G401 (cell line): ENCODE measurements at places on chromosomes 11 and 22. TPM values are rescaled to one million over a fixed set of nuclear protein-coding genes. Genes with fewer than 3 reads are reported as not detected.

MPZL3 gene
- not detected in 2 replicates for total RNA-seq

SLC25A22 gene
- 48.2 and 76.5 TPM in 2 replicates for total RNA-seq

CSRP3 gene
- total RNA-seq, result not detected in 2 replicates

NPAS4 gene
- total RNA-seq, result not detected in 2 replicates

SEC14L6 gene
- total RNA-seq, result not detected in 2 replicates

GDPD4 gene
- total RNA-seq, result not detected in 2 replicates

SLC5A4 gene
- not detected in 2 replicates for total RNA-seq

ALG9 gene
- total RNA-seq, result 55.8 and 71.4 TPM in 2 replicates

UBASH3B gene
- 0.31 and 0.78 TPM in 2 replicates for total RNA-seq

BDNF gene
- total RNA-seq, result 20.2 and 29.8 TPM in 2 replicates

PHLDA2 gene
- total RNA-seq, result 2.2 and 3.1 TPM in 2 replicates

FXYD6 gene
- not detected in 2 replicates for total RNA-seq
